Iris pigment epithelial cell (primary cell): ENCODE measurements at places on chromosomes 4 and X.

DNA sequence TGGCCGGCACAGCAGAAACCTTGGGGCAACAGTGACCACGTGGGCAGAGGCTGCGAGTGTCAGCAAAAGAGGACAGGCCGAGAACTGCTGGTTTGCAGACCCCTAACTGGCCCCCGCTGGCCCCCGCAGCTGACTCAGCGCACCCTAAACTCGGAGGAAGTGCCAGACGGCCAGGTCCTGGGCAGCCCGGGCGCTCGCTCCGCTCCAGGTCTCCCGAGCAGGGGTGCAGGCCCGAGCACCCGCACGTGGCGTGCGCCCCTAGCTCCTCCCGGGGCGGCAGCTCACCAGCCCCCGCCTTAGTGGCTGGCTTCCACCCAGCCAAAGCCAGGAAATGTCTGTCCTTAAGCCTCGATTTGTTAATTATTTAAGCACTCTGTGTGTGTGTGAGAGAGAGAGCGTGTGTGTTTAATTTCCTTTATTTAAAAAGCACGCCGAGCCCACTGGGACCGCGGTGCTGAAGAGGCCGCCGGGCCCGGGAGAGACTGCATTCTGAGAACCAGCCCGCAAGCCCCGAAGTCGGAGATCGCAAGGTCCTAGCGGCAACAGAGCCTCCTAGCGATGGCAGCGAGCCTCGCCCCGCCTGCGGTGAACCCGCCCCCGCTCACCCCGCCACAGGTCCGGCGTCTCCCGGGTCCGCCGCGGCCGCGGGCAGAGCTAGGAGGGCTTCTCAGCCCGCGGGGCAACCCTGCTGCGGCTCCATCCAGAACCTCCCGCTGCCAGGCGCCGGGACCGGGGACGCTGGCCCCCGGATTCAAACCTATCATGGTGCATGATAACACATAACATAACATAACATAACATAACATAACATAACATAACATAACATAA, 45.9 kb upstream of the CDKN2AIP start:
- peak; percentile 80 for DNase-seq

GRCh38 chr4:121472937-121473721, 92.3 kb upstream of the QRFPR start:
- DNase-seq: no peak

DNA sequence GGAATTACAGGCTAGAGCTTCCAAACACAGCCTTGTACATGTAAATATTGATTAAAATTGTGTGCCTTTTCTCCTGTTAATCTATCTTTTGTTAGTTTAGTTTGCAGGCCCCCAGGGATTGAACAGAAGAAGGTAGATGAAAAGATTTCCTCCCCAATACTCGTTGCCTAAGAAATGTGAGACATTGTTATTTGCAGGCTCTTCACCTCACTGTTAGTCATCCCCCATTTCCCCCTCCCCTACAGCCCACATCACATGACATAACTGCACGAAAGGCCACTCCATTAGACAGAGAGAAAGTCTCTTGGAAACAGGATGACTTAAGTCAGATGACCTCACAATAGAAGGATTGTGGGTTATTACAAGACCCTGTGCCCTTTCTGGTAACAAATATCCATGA, 13.3 kb upstream of the MID1 start:
- DNase-seq: peak; percentile 93

DNA sequence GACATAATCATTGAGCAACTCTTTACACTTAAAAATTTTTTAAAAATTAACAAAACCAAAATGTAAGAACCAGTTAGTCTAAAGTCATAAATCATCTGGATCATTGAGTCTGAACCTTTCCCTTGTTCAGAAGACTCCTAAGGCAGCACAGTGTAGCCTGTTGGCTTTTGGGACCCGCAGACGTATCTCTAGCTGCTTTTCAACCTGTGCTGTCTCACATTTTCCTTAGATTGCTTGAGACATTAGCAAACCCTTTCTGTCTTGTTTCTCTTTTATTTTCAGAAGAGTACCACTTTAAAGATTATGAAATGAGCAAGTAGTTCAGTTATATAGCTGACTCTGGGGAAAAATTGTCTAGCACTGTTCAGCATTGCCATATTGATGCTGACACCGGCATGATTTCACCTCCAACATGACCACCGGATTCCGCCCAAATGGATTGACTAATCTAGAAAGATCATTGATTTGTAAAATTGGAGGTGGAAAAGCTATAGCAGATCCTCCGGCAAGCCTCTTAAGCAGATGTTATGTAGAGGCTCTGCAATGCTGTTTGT, 8.9 kb downstream of the TCEANC start:
- no peak for DNase-seq

- no peak for DNase-seq
Observed at GRCh38 chr4:20504146-20504545, 196.1 kb upstream of the PACRGL start.

GRCh38 chrX:130702867-130703707, 199.9 kb downstream of the ENOX2 start:
- DNase-seq: no peak

DNA sequence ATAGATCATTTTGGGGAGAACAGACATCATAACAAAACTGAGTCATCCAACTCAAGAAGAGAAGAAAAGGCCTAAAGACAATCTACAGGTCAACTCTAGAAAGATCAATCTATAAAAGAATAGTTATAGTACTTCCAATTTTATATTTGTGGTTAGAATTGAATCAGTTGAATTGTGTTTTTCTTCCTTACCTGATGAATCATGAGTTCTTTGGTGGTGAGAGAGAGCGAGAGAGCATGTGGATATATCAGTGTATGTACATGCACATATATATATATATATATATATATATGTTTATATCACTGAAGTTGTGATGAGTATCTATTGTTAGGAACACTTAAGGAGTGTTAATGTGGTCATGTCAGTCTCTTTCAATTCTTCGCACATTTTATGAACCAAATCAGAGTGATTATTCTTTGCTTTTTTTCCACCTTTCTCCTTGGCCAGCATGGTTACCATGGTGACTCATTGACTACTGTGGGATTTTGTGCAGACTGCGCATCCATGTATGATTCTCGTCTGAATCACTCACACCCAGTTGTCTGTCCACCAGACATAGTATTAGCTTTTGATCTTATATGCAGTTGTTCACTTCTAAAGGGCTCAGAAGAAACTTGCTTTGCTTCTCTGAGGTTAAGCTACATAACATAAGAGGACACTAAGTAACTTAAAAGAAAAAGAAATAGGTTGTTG, 90.4 kb upstream of the RAB40AL start:
- peak; percentile 65 for DNase-seq
